ENCODE measurements at places on chromosomes 5 and 9.

GRCh38 chr9:94127806-94128205 is 43.5 kb downstream of the PTPDC1 start:
- no peak for DNase-seq

DNA sequence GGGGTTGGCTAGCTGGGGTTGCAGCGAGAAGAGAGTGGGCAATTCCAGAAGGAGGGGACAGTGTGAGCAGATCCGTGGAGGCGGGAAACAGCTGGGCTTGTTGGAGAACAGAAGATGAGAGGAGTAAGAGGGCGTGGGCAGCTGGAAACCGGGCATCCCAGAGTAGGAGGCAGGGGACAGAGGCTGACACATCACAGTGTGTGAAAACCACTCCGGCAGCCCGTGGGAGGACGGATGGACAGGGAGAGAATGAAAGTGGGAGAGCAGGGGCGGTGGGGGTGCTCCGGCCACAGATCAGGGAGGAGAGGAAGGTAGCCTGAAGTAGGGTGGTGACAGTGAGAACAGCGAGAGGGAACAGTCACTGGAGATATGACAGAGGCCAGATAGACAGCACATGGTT is 8.3 kb upstream of the PSMB7 start:
- DNase-seq, result no peak

DNA sequence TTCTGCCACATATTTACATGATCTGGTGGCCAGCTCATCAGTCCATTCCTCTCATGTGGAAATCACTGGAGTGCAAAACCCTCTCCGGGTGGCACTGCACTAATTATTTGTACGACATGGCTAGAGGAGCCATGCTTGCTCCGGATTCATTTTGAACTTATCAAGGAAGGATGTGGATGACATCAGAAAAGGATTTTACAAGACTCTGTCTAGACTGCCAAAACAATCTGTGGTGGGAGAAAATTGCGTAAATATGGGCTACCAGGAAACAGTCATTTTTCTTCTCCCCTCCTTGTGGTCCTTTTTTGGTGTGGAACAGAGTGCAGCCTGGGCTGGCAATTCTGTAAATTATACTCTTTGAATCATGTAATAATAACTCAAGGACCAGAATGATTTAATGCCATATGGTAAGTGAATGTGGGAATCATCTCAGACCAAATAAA is 123.4 kb upstream of the IFNE start:
- no peak for DNase-seq

DNA sequence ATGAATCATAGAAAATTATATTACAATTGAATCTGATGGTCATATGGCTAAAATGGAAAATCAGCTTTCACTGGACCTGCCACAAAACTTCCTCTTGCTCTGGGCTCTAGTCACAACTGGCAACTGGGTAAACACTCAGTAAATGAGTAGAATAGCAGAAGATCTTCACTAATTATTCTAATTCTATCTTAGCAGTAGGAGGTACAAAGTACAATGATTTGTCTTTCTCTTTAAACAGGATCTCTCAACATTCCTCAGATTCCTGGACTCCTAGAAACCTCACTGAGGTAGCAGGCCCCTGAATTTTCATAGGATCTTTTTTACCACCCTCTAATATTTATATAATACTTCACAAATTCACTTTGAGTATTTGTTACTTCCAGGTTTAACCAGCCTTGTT is 239.9 kb upstream of the SMARCA2 start:
- DNase-seq, result no peak

- DNase-seq, result no peak
Observed at GRCh38 chr5:115150512-115150911, 19.2 kb downstream of the TRIM36 start.

- DNase-seq, result no peak
Observed at GRCh38 chr5:16577677-16578076, 39.1 kb downstream of the RETREG1 start.

DNA sequence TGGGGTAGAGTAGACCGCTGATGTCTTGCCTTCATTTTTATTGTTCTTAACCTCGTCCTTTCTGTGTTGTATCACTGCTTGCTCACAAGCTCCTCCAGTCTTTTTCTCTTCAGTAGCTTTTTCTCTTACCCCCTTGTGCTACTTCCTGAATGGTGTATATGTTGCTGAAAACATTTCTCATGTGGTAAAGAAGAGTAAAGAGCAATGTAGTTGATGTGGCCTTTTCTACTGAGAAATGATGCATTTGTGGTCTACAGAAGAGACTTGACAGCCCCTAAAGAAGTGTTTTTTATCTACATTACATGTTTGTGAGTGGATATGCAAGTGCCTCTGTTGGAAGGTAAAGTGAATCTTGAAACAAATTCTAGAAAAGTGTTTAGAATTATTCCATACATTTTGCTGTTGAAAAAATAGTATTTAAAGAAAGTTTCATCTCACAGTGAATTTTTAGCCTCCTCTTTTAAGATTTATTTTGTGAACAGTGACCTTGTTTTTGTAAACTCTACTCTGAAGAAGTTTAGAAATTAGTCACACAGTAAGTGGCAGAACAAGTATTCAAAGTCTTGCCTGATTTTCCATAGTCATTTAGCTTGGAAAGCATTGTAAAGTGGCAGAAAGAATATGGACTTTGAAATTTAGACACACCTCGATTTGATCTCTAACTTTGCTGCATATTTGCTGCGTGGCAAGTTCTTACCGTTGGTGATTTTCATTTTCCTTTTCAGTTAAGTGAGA is 17.4 kb downstream of the CDC42SE2 start:
- DNase-seq, result peak; percentile 85

GRCh38 chr9:81411961-81412360 is 277.4 kb downstream of the TLE1 start:
- no peak for DNase-seq

DNA sequence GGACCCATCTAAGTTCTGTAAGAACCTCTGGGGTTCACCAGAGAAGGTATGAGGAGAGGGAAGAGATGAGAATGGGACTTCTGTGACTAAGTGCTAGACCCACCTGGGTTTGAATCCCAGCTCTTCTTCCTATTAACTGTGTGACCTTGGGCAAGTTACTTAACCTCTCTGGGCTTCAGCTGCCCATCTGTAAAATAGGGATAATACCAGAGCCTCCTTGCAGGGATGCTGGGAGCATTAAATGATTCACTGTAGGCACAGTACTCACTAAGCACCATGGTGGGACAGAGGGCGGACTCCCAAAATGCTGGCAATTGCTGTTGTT is 53.6 kb downstream of the WHRN start:
- no peak for DNase-seq

- no peak for DNase-seq
Observed at GRCh38 chr5:112434641-112435040, 15.6 kb upstream of the EPB41L4A start.

- no peak for DNase-seq
Observed at GRCh38 chr9:14198047-14198840, 115.7 kb downstream of the NFIB start.

DNA sequence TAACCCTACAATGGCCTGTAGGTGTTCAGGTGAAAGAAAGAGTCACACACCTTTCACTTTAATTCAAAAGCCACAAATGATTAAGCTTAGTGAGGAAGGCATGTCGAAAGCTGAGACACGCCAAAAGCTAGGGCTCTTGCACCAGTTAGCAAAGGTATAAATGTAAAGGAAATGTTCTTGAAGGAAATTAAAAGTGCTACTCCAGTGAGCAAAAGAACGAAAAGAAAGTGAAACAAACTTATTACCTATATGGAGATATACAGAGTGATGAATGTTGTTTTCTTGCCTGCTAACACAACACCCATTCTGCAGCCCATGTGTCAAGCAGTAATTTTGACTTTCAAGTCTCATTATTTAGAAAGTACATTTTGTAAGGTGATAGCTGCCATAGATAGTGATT is 254.2 kb upstream of the SLC24A2 start:
- peak; percentile 18 for DNase-seq

GRCh38 chr5:129245489-129245888 is 150.9 kb downstream of the ISOC1 start:
- DNase-seq, result no peak

DNA sequence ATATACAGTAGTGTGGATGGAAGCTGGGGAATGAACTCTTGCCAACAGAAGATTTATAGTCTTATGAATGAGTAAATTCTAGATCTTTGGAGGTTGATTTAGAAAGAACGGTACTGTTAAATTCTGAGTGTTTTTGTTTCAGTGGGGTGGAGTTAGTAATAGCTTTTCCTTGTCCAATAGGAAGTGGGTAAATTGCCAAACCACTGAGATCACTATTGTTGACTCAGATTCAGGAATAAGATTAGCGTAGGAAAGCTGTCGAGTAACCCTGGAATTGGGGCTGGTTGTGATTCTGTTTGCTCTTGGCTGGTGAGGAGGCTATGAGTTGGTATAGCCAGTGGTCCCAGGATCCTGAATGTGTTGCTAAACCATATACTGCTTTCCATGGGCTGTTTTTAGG is 155.6 kb downstream of the ARHGAP26 start:
- no peak for DNase-seq

DNA sequence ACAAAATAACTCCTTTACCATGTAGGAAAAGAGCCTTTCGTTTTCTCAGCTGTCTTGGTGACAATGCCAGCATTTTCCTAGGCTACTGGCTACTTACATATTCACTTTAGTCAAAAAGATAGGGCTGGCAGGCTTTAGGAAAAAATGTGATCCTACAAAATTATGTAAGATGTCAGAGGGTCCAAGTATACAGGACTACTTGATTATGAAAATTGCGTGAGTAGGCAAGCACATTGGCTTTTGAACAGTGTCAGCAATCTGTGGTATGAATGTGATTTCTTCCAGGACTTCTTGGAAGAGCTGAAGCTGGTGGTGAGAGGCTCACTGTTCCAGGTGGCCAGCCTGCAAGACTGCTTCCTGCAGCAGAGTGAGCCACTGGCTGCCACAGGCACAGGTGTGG is 22.8 kb downstream of the THBS4 start:
- no peak for DNase-seq

- DNase-seq, result no peak
Observed at GRCh38 chr9:107540164-107540561, 50.6 kb upstream of the KLF4 start.

Measured in CD4-positive, alpha-beta T cell treated with Interleukin-2 at 100 ng/mL for 4 hours (primary cell).